ENCODE measurements at places on chromosomes 11 and 22.

- DNase-seq: no peak
Measured at GRCh38 chr22:17938484-17938924, 85.9 kb downstream of the MICAL3 start.

GRCh38 chr11:15710580-15711275 is 596.0 kb downstream of the INSC start:
- DNase-seq: no peak

GRCh38 chr11:59336931-59337330 is 21.8 kb upstream of the OR5AN1 start:
- DNase-seq: no peak

GRCh38 chr11:118153516-118153915 is 893 bp upstream of the SCN4B start:
- DNase-seq: no peak

- DNase-seq: no peak
Measured at GRCh38 chr11:27976262-27976661, 131.7 kb downstream of the KIF18A start.

DNA sequence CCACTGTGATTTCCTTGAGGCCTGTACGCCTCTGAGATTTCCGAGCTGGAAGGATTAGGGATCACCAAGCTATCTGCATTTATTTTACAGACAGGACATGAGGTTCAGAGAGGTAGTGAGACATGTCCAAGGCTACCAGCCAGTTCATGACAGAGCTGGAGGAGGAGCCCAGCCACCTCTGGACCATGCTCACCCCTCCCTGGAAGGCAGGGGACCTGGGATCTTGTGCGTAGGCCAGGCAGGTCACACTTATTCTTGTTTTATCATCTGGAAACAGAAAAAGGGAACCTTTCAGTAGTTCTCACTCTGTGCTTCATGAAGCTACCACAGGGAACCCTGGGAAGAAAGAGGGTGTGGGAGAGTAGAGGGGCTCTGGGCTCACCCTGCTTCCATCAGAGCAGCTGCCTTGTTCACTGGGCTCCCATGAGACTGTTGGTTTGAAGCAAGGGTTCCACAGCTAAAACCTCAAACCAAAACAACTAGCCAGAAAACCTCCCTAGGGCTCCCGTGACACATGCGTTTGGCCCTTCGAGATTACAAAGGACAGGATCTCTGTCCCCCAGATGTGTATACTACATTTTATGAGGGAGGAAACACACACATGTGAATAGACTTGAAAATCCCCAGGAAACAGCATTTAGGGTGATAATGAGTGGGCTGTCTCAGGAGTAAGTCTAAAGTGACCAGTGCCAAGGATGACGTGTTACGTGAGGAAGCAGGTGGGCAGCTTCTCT is 106.4 kb downstream of the DSCAML1 start:
- DNase-seq: no peak

- DNase-seq: no peak
Measured at GRCh38 chr11:88799771-88800500, 265.8 kb downstream of the GRM5 start.

DNA sequence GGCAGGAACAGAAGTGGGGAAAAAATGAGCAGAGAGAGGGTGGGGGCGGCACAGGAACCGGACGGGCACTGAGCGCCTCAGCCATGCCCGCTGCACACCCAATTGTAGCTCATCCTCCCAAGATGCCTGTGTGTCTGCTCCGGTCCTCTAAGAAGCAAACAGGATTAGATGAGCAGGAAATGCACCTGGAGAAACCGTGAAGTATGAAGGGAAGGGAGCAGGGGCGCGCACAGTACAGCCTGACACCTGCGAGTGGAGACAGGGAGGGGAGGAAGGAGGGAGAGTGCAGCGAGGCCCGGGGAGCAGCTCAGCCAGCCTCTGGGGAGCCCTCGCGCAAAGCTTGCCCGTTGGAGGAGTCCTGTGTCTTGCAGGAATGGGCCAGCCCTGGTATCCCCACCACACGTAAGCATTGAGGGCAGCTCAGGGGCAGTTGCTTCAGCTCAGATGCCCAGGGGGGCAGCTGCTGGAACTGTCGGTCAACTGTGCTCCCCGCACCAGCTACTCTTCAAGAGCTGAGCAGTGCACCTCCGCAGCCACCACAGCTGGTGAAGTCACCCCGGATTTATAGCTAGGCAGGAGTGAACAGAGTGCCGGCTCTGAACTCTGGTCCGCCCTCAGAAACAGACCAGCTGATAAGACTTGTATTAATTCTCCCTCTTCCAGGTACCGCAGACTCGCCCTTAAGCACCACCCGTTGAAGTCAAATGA is 7.0 kb downstream of the DNAJB13 start:
- DNase-seq: no peak

DNA sequence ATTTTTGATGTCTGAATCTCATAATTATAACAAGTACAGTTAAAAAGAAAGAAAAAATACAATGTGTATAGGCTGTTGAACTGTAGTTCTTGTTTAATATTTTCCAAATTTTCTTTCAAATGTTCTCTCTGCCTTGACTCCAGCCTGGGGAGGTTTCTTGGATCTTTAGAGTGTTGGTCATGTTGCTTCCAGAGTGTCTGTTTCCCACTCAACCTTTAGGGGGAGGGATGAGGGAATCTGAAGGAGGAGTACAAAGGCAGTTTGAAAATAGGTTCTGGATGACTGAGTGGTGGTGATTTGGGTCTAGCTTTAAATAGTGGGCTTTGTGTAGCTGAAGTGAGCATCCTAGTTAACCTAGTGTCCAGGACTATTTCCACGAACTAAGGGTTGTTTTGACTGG is 2.0 kb downstream of the CTNND1 start:
- DNase-seq: no peak

DNA sequence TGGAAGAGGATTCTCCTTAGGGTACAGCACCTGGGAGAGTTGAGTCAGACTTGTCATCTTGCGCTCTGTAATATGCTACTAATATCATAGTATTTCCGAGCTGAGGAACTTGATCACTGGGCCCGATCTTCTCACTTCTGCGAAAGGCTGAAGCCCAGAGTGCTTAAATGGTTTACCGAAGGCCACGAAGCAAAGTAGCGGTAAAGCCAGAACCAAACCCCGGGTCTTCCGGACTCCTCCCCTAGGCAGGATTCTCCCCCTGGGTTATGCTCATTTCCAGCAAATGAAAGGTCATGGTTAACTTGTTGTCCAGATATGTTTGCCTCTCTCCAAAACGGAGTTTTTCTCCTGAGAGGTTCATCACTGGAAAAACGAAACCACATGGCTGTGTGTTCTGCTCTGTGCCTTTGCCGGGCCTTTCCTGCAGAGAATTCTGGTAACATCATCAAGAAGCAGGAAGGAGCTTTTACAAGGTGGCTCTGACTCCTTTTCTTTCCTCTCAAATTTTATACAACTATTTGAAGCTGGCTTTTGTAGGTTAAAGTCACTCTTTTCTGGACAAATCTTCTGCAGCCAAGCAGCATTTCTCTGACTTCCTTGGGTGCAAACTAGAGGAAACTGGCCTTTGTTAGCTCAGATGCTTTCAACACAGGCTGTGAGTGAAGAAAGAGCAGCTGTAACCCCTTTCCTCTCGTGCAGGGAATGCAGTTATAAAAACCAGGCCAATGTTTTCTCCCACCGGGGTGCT is 35.5 kb downstream of the UBASH3B start:
- DNase-seq: no peak

GRCh38 chr11:125192183-125192582 is 27.6 kb downstream of the PKNOX2 start:
- DNase-seq: no peak

GRCh38 chr22:26692215-26692614 is 34.8 kb downstream of the MIAT start:
- DNase-seq: no peak

GRCh38 chr11:57776031-57776521 is 14.5 kb downstream of the CTNND1 start:
- DNase-seq: no peak

GRCh38 chr11:73549376-73549775 is 48.5 kb downstream of the FAM168A start:
- DNase-seq: no peak

DNA sequence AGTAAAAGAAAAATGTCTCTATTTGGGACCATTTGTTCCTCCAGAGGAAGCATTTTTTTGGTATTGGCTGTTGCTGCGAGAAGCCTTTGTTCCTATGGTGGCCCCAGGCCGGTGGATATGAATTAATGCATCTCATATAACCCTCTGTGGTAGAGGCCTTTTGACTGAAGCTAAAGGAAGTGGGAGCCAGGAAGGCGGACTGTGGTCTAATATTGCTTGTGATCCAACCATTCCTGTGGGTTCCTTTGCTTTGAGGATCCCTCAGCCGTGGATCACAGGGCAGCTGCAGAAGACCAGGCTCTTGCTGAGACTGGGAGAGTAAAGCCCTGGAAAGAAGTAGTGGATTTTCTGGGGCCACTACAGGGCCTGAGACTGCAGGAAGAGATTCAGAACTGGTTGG is 68.3 kb upstream of the NAV2 start:
- no peak for DNase-seq

DNA sequence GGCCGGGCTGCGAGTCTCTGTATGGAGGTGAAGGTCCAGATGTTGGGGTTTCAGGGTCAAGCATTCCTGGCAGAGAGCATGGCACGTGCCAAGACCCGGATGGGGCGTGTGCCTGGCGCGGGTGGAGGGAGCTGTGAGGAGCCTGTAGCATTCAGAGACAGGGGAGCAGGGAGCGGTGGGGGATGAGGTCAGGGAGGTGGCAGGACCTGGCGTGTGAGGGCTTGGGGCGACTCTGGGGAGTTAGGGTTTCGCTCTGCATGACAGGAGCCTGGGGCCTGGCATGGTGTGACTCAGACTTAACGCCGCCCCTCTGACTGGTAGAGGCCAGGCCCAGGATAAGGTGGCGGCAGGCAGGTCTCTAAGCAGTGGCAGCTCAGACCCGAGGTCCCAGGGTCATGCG is 103.0 kb downstream of the KCNQ1 start:
- DNase-seq: no peak

All from brain pericyte (primary cell).